ENCODE measurements at places on chromosomes 1 and 21.

GRCh38 chr21:38802050-38803026 lies 3.4 kb upstream of the ETS2 start:
- DNase-seq = no peak

GRCh38 chr1:209590405-209590804 lies 6.9 kb downstream of the CAMK1G start:
- peak; percentile 49 for DNase-seq

GRCh38 chr1:41582351-41582750 lies 97.9 kb upstream of the EDN2 start:
- DNase-seq = no peak

GRCh38 chr21:40235528-40235927 lies 368.3 kb downstream of the PCP4 start:
- DNase-seq = no peak

DNA sequence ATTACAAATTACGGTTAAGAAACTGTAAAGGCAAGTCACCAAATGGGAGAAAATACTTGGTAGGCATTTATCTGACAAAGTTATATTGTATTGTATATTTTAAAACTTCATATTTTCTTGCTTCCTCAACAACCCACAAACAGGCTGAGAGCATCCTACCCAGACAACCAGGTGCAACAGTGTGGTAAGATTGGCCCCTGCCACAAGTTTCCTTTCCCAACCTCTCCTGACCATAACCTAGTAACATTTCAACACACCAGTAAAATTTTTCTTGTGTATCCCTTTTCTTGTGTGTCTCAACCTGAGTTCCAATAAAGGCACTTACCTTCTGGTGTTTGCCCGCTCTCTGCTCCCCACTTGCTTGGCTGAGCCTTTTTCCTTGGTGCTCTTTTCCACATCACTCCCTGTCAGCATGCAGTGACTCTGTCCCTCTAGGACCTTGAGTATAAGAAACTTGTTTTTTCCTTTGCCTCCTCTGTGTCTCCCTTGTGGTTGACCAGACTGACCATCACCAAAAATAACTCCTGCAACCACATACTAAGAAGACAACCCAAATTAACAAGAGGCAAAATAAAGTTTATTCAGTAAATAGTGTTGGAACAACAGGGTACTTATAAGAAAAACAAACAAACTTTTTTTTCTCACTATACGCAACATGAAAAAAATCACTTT lies 40.9 kb downstream of the FCRL3 start:
- DNase-seq = no peak

DNA sequence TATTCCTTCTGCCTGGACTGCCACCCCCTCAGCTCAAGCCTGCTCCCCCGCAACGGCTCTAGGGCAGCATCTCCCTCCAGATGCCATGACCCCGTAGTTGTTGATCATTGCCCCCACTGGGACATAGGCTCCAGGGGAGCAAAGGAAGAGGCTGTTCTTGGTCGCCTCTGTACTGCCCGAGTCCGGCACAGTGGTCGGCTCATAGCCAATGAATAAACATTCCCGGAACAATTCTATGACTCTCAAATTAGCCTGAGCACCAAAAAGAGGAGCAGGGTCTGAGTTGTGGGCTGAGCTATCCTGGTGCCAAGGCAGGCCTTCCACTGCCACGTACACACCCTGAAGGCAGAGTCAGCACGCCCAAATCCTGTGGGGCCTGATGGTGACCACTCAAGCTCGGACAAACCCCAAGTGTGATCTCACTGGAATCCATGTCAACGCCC lies 33.1 kb downstream of the CAPZB start:
- DNase-seq = no peak

DNA sequence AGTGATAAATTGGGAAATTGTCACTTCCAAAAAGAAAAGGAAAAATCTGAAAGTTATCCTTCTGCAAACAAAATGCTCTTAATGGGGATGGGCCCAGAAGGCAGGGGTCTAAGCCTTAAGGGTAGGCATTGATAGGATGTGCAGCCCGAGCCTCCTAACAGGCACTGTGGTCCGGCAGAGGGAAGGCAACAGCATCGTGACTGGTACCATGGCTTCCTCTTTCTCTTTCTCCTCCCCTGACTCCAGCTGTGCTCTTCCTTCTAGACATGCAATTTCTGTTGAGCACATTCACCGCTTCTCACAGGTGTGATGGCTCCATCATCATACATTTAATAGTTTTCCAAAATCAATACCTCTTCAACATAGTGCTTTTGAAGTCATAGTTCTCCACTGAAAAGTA lies 91.5 kb downstream of the SELENOF start:
- no peak for DNase-seq

GRCh38 chr21:46064870-46065214 lies 33.1 kb upstream of the COL6A2 start:
- no peak for DNase-seq

- no peak for DNase-seq
Measured at GRCh38 chr1:217388522-217389065, 242.3 kb downstream of the GPATCH2 start.

DNA sequence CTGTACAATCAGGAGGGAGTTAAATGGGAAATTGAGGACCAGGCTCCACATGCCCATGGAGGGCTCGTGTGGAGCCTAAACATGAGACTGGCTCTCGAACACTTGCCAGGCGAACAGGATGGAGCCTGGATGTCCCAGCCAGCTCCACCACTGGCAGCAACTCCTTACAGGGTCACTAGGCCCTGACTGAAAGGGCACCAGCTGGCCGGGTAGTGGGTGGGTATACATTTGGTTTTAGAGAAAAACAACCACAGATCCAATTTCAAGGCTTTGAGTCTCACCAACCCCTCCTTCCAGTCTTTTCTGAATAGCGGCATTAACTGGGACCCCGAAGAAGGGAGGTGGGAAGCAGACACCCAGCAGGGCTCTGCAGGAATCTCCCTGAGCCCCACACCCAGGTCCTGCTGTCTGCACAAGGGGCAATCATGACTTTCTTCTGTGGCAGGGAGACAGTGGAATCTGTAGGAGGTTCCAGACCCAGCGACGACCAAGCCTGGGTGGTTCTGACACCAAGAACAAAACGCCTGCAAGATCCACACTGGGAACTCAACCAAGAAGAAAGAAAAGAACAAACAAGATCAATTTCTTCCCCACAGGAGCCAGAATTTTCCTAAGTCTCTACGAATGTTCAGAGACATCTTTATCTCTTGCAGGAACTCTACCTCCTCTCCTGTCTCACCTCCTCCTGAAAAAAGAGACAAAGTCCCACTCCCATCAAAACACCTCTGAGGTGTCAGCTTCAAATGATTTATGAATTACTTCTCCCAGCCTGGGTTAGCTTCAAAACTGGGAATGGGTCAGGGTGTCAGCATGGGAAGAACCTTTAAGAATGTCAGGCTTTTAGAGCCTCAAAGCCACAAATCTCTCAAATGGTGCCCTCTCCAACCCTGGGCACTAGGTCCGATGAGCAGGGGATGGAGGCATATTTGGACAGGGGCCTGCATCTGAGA lies 26.5 kb upstream of the SRP9 start:
- no peak for DNase-seq

GRCh38 chr1:54906586-54906985 lies 19.6 kb upstream of the DHCR24 start:
- no peak for DNase-seq

DNA sequence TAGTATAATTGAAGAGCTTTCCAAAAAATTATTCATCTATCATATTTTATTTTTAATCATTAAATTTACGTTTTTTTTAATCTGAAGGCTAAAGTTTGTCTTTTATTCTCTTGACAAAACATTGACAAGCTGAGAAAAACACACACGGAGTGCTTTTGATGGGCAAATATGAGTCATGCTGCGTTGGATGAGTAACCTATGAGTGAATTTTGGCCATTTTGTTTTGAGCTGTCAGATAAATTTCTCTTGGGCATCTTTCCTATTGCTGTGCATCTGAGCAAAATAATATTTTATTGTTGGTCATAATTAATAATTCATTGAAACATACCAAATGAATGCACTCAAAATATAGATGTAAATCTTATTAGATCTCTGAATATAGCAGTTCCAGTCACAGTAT lies 1144.1 kb upstream of the ADGRL2 start:
- no peak for DNase-seq

- no peak for DNase-seq
Measured at GRCh38 chr1:107637101-107637500, 327.9 kb downstream of the VAV3 start.

DNA sequence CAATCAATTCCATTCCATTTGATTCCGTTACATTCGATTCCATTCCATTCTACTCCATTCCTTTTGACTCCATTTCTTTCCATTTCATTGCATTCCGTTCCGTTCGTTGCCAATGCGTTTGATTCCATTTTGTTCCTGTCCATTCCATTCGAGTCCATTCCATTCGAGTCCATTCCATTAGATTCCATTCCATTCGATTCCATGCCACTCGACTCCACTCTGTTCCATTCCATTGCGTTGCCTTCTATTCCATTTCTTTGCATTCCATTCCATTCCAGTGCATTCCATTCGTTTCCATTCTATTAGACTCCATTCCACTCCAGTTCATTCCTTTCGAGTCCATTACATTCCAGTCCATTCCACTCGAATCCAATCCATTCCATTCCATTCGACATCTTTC lies 2587.5 kb upstream of the TPTE start:
- DNase-seq = no peak

DNA sequence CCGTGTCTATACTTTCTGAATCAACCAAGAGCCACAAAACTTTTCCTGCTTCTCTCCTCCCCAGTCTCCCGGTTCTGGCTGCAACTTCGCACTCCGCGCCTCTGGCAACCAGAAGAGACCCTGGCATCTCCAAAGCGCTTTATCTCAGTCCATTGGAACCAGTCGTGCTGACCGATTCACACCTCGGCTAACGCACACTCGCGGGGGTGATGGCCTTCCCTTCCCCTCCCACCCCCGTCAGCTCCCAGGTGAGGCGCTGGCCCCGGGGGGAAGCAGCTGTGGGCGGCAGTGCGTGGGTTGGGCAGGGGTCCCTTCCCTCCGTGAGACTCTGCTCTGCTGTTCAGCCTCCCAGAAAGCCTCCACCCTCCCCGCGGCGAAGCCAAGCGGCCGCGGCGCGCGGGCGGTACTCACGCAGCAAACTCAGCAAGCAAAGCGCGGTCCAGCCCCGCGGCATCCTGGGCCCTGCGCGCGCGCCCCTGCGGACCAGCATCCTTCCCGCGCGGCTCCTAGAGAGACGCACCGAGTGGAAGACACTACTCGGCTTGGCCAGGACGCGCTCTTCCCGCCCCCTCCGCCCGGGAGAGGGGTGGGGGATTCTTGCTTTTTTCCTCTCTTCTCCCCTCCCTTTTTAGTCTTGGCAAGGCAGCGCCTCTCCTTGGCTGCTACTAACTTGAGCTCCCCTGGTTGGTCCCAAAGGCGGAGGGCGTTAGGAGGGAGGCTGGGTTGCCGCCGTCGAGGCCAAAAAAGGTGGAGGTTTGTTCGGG lies at the start of gene CD34:
CD34 (minus strand) TSS at position 535 of the 764 bp plus-strand sequence; CDS start at position 490, 45 bp downstream.
- peak; percentile 2 for DNase-seq

GRCh38 chr1:78722947-78723346 lies 73.3 kb downstream of the IFI44 start:
- DNase-seq = no peak

DNA sequence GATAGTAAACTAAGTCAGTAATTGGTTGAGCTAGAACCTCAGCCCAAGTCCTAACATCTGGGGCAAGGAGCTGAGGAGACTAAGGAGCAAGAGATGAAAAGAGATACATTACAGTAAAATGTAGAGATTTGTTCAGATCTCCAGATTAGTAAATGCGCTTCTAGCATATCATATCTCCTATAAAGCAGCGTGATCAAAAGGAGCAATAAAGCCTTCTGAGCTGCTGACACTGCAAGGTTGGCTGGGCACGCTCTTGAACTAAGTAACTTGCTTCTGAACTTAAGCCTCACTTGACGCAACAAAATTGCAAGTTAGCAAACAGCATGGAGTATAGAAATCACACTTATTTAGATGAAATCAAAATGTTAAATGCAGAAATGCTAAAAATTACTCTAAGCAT lies 80.9 kb downstream of the LRRC53 start:
- no peak for DNase-seq

DNA sequence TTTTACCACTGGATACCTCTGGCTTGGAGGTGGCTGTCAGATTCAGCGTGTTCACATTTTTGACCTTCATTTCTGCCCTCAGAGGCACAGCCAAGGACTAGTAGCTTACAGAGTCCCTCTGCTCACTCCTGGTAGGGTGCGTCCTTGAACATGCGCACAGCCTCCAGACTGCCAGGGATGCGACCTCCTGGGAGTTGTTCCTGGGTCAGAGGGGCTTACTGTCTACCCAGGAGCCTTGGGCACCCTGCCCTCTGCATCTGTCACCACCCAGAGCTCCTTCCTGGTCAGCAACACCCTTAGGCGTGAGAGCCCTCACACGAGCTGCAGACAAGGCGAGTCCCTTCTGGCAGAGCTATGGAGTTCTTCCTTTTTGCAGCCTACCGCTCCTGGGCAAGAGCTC lies 1.7 kb downstream of the SLX9 start:
- DNase-seq = no peak

- no peak for DNase-seq
Measured at GRCh38 chr1:180630408-180631193, 1.2 kb upstream of the XPR1 start.

DNA sequence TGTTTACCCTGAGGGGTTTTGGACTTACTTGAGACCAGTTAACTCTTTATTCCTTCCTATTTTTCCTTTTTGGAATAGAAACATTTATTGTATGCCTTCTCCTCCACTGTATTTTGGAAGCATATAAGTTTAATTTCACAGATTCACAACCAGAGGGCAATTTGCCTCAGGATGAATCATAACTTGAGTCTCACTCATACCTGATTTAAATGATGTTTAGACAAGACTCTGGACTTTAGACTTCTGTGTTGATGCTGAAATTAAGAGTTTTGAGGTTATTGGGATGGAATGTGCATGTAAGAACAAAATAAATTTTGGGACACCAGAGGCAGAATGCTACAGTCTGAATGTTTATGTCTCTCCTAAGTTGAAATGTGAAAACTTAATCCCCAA lies 7.1 kb upstream of the ADAM30 start:
- no peak for DNase-seq

DNA sequence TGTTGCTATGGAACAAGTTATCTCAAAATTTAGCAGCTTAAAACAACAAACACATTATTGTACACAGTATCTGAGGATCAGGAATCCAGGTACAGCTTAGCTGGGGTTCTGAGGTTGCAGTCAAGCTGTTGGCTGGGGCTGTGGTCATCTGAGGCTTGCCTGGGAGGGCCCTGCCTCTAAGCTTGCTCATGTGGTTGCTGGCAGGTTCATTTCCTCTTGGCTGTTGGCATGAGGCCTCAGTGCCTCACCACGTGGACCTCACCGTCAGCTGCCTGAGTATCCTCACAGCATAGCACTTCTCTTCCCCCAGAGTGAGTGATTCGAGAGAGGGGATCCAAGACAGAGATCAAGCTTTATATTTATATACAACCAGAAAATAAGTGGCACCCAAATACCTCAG lies 18.6 kb downstream of the NTPCR start:
- DNase-seq = no peak

Data from SK-N-DZ (cell line).